ENCODE measurements at places on chromosomes 5 and 9.

DNA sequence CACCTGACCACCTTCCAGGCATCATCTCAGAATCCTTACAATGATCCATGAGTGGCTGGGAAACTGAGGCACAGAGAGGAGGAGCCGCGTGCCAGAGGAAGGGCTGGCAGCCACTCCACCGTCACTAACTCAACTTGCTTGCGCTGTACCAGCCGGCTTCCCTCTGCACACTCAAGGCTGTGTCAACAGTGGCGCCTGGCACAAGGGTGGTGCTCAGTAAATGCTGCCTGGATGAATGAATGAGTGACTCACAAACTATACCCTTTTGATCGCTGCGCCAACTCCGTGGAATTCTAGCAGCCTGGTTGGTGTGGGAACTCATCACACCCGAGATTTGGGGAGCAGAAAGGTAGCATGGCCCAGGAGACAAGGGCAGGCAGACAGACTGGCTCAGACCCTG lies 21.9 kb downstream of the PRRX2 start:
- no peak for DNase-seq

DNA sequence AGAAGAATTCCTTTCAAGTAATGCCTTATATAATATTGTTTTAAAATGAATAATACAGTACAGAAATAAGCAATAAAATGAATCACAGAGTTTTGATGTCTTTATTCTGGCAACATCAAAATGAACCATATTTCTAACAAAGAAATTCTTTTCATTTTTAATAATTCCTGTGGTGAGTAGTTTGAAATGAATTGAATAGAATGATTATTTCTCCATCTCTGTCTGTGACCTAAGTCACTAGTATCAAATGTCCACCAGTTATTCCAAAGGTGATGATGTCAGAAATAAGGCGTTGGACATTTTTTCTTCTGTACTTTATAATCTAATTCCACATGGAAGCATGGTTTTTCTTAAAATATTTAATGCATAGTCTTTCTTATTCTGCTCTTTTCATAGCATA lies 106.2 kb downstream of the ADAMTSL1 start:
- DNase-seq = no peak

DNA sequence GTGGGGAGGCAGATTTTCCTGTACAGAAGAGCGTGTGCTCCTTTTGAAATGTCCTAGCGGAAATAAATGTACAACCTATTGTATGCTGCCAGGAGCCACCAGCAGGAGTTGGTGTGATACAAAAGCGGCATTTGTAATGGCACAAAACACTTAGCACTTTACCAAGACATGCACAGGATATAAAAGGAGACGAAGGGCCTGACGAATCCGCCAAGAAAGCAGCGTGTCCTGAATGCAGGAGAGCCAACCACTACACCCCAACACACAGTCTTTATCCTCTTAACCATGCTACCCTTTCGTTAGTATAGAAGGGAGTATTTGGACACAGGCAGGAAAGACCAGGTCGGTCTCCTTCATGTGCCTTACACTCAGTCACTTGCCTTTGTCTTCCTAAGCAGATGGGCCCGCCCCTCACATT lies 218.1 kb downstream of the TRIM32 start:
- no peak for DNase-seq

DNA sequence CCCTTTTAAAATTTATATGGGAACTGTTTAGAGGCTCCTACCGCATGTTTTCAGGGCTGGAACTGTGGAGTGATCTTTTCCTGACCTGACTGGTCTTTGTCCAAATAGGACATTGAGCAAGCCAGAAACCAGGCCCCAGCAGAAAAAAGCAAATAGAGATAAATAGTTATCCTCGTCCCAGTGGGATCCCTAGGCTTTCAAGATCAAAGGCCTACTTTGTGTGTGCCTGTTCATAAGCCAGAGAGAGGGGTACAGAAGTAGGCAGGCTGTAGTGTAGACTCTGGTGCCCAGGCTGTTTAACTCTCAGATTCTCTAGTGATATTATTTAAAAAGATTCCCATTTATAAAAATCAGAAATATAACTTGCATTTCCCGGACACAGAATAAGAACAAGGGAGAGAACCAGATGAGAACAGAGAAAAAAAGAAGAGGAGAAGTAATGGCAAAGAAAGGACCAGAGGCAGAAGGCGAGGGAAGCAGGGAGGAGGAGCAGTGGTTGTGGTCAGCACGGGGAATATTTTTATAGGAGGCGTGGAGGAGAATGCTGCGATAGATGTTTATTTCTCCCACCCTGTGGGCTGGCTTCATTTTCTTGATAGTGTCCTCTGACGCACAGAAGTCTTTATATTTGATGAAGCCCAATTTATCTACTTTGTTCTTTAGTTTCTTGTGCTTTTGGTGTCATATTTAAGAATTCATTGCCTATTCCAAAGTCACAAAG lies 101.2 kb downstream of the AOPEP start:
- no peak for DNase-seq

DNA sequence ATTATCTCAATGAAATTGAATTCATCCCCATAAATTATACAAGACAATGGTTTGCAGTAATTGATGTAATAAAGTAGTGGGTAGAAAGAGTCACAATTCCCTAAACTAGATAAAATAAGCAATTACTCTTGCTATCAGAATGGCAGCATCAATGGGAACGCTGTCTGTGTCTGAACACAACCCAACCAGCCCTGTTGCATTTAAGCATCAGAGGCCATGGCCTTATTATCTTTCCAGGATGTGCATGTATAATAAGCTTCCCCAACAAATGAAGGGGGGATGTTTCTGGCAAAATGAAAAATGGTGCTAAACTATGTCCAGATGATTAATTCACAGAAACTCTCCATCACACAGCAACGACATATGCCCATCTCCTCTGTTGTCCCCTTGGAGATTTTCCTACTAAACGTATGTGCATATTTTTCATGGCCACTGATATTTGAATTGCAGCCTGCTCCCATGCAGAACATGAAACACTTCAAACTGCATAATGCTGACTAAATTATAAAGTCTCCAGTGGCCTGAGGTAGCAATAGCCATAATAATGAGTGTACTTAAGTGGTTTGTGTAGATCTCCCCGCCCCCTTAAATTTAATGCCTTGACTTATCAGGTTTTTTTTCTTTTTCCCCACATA lies 306.9 kb upstream of the ADAMTS16 start:
- no peak for DNase-seq

- no peak for DNase-seq
Measured at GRCh38 chr9:84759300-84759750, 89.8 kb downstream of the NTRK2 start.

DNA sequence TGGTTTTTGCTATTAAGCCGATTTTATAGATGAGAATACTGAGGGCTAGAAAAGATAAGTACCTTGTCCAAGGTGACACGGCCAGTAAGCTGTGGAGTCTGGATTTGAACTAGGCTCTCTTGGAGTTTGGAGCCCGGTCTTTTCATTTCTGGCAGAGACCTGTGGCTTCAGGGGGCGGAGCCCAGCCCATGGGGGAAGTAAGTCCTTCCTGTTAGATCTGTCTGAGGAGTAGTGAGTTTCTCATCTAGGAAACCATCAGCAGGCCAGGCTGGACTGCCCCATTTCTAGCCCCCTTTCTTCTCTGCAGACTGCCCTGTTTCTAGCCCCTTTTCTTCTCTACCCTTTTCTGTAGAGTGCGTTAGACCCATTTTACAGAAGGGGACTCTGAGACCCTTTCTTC lies 521 bp upstream of the PTGS1 start:
- DNase-seq = no peak

DNA sequence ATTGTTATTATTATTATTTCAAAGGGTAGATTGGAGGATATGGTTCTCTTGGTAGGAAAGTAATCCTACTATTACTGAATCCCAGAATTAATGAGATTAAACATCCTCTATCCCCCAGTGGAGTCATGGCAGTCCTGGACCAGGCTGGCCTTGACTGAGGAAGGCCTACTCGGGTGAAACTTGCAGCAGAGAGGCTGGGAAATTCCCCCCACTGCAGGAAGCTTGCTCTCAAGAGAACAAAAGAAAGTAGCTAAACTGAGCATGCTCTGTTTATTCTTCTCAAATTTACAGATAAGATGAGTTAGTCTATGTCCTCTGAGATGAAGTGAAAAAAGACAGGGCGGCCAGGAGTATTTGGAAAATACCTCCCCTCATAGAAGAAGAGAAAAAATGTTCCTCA lies 233.9 kb upstream of the RPS23 start:
- no peak for DNase-seq

DNA sequence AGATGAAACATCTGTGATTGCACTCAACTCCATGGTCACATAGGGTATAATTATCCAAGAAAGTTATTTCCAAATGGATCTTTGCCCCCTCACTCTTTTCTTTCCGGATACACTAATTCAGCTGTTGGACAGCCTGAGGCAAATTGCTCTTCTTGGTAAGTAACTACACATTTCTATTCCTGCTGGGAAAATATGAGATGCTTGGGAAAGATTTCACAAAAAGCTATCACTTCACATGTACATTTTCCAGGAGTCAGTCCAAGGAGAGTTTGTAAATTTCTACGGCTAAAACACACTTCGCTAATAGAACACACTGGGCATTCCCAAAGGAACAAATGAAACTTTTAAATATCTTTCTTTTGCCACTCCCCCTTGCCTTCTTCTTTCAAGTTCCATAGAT lies 123.0 kb upstream of the GRIA1 start:
- DNase-seq = no peak

- DNase-seq = no peak
Measured at GRCh38 chr5:59790376-59790775, 103.2 kb downstream of the PDE4D start.

DNA sequence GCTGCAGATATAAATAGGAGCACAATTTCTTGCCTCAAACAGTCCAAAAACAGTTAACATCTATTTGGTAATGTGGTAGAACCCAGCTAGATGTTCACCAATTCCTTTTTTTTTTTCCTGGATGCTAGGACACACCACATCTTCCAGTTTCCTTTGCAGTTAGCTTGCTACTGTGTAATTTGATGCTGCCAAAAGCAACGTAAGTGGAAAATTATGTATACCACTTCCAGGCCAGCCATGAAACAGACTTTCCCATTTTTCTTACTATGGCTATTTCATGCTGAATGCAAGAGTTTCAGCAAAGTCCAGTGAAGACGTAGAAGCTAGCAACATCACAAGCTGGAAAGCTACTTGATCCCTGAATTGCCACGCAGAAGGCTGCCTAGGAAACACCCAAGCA lies 667.2 kb downstream of the TLE1 start:
- DNase-seq = no peak

DNA sequence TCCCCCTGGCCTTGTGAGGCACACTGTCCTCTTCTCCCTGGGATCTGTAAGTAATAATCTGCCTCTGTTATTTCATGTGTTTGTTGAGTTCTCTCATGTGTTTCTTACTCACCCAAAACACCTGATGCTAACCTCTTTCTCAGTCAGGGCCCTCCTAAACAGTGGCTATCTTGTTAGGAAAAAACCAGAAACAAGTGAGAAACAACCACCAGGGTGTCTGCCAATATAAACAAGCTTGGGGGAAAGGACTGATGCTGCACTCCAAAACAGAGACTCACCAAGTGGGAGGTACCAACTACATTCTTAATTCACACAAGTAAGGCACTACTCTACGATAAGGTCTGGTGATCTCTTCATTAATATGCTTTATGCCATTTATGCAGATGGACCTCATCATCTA lies 564.4 kb downstream of the SEMA5A start:
- DNase-seq = no peak

DNA sequence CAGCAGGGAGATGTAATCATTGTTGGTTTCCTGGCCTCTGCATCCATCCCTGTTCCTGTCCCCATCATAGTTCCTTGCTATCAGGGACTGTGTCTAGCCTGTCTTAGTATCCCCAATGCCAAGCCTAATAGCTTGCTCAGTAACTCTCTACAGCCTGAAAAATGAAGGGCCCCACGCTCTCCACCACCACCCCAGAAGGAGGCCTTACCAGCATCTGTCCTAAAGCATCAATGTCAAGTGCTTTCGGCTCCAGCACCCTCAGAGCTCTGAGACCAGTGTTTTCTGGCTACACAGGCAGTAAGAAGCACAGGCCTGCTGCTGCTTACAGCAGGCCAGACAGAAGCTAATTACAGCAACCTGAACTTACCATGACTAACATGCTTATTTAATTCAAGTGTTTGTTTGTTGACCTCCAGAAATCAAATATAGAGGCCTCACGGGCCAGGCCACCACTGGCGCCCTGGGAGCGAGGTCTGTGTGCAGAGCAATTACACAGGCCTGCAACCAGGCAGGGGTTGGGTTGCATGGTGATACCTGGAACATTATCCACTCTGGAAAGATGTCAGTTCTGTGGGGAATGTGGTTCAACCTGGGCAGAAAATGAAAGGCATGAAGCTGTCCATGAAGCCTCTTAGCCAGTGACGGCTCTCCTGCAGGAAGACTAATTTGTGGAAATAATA lies 124.3 kb downstream of the SLC1A3 start:
- no peak for DNase-seq

- no peak for DNase-seq
Measured at GRCh38 chr9:137041124-137041523, 4.9 kb downstream of the NPDC1 start.

- DNase-seq = no peak
Measured at GRCh38 chr5:102857076-102857818, 102.1 kb downstream of the PAM start.

- no peak for DNase-seq
Measured at GRCh38 chr9:29198861-29199260, 1625.6 kb upstream of the C9orf72 start.

DNA sequence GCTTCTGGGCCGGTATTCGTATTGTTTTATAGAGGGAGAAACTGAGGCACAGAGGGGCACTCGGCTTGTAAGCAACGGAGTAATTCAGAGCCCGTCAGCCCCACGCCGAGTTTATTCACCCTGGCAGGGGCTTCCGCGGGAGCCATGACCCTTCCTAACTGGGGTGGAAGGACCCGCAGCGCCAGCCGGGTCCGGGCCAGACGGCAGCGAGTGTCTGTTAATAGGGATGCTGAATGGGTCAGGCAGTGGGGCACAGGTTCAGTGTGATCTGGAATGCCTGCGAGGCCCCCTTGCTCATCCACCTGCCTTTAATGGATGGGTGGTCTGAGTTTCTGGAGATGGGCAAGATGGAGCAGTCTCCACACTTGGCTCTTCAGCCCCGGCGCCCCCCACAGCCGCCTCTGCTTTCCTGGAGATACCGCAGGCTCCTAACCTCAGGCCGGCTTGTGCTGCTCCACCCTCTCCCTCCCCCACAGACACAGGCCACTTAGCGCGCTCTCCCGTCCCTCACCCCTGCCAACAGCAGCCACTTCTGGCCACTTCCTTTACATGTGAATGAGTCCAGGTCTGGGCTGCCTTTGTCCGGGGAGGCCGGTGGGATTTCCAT lies 147.1 kb downstream of the ERCC6L2 start:
- no peak for DNase-seq

DNA sequence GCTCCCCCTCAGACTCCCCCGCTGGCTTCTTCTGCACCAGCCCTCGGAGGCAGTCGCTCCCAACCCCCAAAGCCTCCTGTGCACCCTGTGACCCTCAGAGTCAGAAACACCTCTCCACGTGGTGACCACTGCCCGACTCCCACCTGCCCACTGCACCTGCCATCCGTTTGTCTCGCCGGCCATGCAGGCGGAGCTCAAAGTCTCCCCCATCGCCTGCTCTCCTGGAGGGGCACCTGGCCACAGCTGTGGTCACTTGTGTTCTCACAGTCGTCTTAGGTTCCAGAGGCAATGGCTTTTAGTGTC lies 38.2 kb downstream of the MRPL36 start:
- DNase-seq = no peak

All from GM12891 (cell line).